Stimulated activated CD8-positive, alpha-beta memory T cell treated with anti-CD3 and anti-CD28 coated beads, Interleukin-7, amount 100 ng/mL, for 4 hours (primary cell): ENCODE measurements at places on chromosomes 6 and 20.
A peak's percentile ranks its signal among the peaks of the same experiment; 100 is the strongest.

GRCh38 chr6:5359417-5359816 is 98.1 kb downstream of the FARS2 start:
- DNase-seq = no peak

DNA sequence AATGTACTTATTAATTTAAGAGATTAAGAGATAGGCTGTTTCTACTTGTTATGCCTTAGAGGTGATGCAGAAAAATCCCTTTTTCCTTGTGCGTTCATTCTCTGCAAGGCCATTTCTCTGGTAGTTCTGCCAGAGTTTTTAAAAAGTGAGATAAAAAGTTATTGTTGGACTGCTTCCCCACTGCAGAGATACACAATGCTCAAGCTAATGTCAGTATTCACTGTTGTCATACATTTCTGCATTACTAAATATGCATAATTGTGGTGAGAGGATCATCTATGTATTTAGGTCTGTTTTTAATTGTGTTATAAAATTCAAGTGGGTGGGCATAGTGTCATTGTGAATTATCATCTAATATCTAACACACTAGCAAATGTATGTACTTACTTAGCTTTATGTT is 600.4 kb downstream of the HTR1B start:
- DNase-seq = no peak

DNA sequence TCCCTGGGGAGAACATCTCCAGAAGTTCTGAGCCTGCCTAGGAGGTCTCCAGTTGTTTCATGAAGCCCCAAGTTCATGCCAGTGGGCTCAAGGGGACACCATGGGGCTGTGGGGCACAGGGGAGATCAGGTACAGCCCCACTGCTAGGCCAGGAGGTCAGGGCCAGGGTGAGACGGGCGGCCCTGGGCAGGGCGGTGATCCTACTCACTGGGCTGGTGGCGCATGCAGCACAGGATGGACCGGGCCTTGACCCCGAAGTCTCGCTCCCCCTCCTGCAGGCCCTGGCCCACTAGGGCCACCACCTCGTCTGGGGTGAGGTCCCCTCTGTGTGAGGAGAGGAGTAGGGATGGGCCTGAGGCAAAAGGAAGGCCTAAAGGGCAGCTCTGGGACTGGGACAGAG is 26.1 kb downstream of the ADA start:
- no peak for DNase-seq

GRCh38 chr6:39092124-39092523 is 22.9 kb downstream of the SAYSD1 start:
- no peak for DNase-seq

DNA sequence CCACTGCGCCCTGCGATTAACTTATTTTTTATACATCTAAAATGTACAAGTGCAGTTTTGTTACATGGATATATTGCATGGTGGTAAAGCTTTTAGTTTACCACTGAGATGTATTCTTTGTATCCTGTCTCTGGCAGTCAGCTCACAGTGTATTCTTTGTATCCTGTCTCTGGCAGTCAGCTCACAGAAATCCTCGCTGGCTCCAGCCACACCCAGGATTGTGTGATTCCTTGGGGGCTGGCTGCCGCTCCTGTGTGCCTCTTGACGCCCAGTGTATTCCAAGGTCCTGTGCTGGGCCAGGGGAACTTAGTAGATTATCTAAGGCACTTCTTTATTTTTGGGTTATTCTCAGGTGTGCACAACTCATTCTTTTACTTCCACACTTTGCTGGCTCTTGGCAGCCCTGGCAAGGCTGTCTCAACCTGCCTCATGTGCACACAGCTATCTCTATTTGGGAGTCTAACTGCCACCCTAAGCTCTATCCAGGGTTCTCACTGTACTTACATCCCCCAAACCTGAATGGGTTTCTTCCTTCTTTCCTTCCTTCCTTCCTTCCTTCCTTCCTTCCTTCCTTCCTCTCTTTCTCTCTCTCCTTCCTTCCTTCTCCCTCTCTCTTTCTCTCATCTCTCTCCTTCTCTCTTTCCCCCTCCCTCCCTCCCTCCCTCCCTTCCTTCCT is 12.4 kb upstream of the RNF24 start:
- no peak for DNase-seq

DNA sequence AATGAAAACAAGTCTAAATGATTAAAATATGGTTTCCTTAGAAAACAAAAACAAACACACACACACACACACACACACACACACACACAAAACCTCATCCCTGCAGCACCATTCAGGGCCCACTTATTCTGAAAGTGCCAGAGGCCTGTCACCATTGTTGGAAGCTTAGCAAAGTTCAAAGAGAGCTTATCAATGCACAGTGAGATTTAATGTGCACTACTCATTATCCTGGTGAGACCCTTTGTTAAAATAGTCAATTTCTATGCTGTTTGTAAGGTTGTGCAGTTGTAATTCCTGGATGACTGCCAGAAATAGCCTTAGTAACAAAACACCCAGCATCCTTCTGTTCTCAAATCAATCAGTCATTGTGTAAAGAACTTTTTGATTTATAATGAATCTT is 482.9 kb downstream of the GRIK2 start:
- no peak for DNase-seq

DNA sequence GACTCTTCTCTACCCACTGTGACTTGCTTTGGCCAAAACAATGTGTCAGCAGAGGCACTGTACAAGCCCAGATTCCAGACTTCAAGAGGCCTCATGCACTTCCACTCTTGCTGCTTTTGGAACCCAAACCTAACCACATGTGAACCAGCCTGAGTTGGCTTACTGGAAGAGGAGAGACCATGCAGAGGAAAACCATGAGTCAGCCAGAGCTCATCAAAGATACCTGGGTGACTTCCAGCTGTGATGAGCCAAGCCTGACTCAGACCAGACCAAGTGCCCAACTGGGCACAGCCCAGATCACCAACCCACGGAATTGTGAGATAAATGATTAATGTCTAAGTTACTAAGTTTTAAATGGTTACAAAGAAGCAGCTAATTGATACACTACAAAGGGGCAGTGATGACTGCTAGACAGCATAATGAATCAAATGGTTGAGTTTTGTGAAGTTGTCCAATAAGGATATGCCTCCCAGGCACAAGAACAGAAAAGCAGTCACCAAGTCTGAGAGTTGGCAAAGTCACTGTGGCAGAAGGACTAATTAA is 16.2 kb upstream of the BEND6 start:
- no peak for DNase-seq

DNA sequence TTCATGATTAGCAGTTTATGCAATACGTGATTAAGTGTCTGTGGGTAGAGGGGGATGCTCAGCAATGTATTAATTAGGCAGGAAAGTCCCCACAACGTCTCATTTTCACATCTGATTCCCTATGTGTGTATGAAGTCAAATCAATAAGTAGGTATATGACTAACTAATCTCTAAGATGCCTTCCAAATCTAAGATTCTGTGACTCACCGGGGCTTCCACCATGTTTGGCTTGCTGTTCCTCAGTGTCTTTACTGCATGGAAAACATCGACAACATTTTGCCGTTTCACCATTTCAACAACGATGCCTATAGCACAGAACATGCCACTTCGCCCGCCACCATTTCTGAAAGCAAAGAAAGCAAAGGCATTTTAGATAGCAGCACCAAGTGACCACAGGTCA is 72.0 kb upstream of the THEMIS start:
- DNase-seq = no peak

DNA sequence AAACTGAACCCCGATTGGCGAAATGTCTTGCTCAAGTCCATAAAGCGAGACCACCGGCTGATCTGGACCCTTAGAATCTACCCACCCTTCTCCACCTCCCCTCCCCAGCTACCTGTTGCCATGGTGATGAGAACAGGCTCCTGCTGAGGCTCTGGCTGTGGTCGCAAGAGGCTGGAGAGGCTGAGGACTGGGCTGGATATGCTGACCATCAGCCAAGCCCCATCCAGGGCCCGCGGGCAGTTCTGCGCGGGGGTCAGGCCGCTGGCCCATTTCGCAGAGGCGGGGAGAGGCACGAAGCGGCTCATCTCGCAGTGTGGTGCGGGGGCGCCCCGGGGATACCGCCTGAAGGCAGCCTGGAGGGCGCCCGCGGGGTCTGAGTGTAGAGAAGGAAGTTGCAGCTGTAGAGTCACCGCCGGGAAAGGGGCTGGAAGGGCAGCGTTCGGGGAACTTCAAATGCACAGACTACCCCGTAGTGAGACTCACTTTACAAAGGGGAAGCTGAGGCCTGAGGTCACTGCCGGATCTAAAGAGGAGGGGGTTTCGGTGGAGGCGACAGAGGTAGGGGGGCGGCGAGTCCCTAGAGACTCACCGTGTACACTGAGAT is 671 bp downstream of the TAPBP start:
- peak; percentile 55 for DNase-seq

GRCh38 chr6:52523378-52524142 is 53.3 kb downstream of the TRAM2 start:
- no peak for DNase-seq

DNA sequence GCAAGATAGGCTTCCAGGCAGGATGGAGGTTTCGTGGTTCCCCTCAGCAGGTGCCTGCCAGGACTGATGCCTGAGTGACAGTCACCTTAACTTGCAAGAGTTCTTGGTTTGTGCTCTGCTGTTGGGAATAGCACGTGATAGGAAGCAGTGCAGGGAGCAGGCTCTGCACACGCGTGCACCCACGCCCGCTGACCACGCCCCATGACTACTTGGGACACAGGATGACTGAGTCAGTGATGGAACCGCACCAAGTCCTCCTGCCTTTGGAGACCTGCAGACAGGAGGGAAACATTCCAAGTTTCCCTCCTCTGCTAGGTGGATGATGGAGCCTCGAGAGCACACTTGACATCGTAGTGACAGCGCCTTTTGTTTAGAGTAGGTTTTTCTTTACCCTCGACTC is 164.2 kb downstream of the DTNBP1 start:
- no peak for DNase-seq

- DNase-seq = peak; percentile 14
Observed at GRCh38 chr6:30781743-30782424, 37.5 kb upstream of the IER3 start.

DNA sequence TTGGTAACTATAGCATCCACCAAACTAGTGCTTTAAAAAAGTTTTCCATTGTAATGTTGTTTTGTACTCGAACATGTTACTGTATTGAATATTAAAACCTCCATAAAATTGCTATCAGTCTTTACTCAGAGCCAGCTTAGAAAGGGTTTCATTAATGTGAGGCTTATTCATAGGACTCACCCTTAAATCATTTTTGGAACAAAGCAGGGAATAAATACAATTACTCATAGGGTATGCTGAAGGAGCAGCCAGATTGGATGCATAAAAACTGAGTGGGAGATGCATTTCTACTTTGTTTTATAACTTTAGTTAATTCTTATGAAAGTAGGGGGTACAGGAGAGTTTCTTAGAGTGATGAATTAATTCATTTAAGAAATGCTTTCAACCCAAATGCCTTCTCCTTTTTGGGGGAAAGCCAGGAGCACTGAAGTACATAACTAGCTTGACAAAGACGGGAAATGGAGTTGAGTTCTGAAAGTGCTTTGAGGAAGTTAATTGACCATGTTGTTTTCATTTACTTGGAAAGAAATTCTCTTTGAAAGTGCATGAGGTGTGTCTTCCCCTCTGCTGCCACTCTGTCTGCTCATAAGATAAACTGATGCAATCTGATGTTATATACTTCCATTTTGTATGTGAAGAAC is 90.3 kb downstream of the RNF144B start:
- DNase-seq = no peak

- DNase-seq = no peak
Observed at GRCh38 chr6:45476341-45476740, 98.6 kb upstream of the SUPT3H start.

- no peak for DNase-seq
Observed at GRCh38 chr6:24795106-24795505, 3.6 kb downstream of the ARMH2 start.

GRCh38 chr20:53642196-53643030 is 48.8 kb upstream of the ZNF217 start:
- DNase-seq = no peak

DNA sequence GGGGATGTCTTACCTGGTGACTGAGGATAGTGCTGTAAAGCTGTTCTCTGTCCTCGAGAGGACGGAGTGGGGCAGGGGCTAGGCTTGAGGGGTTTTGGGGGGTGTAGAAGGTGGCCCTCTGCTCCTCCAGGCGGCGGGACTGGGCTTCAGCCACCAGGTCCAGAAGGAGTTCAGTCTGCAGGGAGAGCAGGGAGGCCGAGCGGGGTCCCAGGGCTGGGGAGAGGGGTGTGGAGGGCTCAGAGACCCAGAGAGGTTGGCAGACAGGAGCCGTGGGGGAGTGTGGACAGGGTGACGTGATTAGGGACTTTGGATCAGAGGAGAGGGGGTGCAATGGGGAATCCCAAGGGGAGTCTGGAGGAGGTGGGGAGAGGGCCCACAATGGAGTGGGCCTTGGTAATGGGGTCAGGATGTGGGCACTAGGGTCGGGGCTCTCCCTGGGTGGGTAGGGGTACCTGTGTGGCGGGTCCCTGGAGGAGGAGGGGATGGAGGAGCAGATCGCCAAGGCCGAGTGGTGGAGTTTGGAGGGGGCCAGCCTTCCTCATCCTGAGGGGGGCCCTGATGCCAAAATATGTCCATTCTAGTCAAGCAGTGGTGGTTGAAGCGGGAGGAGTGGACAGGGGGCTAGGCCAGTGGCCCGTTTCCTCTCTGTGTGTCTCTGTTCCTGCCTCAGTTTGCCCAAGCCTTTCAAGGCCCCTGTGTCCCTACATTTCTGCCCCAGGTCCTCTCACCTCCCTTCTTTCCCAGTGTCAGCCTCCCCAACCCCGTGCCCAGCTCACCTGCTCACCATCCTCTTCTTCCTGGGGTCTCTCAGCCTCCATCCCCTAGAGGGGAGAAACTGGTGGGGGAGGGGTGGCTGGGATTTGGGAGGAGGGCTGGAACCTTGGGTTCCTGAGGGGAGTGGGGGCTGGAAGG is 491 bp downstream of the GPSM3 start:
- DNase-seq = no peak

GRCh38 chr6:83152913-83153312 is 40.2 kb downstream of the PGM3 start:
- no peak for DNase-seq

- no peak for DNase-seq
Observed at GRCh38 chr20:22862671-22863230, 172.4 kb upstream of the SSTR4 start.

GRCh38 chr20:9052136-9052535 is 16.8 kb upstream of the PLCB4 start:
- no peak for DNase-seq

DNA sequence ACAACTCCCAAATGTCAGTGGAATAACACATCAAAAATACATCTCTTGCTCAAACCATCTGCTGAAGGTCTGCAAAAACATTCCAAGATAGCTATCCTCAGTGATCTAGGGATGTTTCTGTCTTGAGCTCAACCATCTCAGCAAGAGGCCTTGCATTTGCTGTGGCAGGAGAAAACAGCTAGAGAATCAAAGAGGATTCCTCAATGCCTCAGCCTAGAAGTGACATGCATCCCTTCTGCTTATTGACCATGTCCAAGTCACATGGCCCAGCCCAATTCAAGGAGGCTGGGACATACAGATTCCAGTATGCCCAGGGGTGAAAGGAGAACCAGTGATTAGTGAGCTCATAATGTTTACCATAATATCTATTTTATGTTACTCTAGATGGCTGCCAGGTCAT is 269.5 kb downstream of the PLCB1 start:
- no peak for DNase-seq
